Hematopoietic multipotent progenitor cell treated with erythropoietin and hydrocortisone succinate and interleukin-3 and kit ligand, for 4 days (in vitro differentiated cells): ENCODE measurements at places on chromosomes 3 and 15.

DNA sequence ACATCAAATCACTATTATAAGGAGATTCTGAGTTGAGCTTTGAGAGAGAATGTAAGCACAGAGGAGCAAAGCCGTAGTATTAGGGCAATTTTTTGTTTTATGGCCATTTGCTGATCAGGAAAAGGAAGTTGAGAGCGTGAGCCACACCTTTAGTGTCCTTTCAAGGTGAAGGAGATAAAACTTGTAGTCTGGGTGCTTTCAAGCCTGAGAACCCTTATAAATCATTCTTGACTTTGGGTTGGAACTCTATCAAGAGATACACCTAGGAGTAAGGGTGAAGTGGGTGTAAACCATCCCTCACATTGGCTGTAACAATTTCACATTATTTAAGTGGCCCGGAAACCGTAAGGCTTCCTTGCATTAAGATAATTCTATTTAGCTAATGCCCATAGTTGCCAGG lies 122.2 kb downstream of the ATG7 start:
- DNase-seq = no peak

- peak; percentile 57 for DNase-seq
Measured at GRCh38 chr3:32414522-32415202, 23.0 kb downstream of the CMTM7 start.

GRCh38 chr3:181738551-181738950 lies 26.8 kb downstream of the SOX2 start:
- no peak for DNase-seq

- no peak for DNase-seq
Measured at GRCh38 chr3:124841517-124841916, 45.6 kb downstream of the ITGB5 start.

- no peak for DNase-seq
Measured at GRCh38 chr3:115980709-115981108, 357.4 kb downstream of the GAP43 start.

DNA sequence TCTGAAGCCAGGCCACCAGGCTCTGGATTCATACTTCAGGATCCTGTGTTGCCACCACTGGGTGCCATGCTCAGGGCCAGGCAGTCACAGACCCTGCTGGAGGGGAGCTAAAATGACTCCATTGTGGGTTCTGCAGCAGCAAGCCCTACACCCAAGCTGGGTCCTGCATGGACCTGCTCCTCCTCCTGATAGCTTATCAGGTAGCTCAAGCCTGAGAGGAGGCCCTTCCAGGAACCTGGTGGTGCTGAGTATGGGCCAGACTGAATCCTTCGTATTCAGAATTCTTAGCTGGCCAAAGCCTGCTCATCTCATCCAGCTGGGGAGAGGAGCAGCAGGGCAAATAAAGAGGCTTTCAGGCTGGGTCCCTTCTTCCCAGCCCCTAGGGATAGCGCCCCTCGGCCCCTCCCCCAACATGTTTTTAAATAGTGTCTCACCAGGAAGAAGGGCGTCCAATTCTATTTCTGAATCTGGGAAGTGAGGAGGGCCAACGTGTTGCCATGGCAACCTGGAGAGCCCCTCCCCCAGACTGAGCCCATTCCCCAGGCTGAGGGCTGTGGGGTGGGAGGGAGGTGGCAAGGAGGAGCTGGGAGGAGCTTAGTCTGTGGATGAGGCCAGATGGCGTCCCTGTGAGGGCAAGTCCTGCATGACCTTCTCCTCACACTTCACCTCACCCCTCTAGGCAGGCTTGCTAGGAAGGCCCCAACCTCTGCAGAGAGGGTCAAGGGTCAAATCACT lies 11.0 kb upstream of the CAMKV start:
- peak; percentile 60 for DNase-seq

DNA sequence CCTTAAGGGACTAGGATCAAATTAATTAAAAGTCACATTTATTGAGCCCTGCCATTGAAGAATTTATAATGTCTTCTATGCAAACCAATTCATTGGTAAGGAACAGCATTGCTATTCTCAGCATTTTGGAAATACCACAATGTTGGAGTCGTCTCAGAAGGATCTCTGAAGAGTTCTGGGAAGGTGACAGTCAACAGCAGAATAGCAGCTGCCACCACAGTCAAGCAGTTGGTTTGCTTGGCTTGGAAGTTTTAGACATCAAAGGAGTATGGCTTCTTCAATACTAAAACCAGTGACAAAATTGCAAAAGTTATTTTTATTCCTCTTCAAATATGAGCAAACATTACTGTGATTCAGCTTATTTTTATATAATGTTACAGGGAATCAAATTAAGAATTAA lies 167.9 kb downstream of the CNTN4 start:
- no peak for DNase-seq

- DNase-seq = no peak
Measured at GRCh38 chr15:39767921-39768320, 14.7 kb downstream of the FSIP1 start.

DNA sequence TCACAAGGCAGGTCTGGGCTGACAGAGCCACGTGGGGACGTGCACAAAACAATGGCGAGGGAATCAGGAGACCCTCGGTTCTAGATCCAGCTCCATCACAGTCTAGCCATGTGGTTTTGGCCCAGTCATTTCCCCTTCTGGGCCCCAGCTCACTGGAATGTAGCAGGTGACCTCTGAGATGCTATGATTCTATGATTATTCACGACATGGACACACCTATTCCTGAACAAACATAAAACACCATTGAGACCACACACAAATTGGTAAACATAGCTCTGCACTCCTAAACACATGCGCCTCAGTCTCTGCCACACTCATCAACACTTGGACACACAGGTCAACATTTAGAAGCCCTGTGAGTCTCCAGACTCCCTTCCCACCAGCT lies 9.0 kb downstream of the IGDCC4 start:
- no peak for DNase-seq

DNA sequence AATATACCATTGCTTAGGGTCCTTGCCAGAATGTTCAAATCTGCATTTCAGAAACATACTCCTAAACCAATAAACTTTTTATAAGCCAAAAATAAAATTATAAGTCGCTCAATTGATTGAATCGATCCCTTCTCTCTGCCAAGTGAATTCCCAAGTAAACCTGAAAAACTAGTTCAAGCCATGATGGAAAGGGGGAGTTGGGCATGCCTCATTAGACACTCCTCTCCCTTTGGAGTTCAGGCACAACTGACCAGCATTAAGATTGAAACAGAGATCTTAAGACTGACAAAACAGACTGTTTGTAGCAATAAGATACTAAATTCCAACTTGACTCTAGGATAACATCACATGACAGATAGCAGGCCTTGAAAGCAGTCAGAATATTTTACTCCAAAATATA lies 113.7 kb upstream of the RASGRP1 start:
- DNase-seq = no peak

GRCh38 chr3:101816215-101817149 lies 32.8 kb upstream of the NFKBIZ start:
- no peak for DNase-seq

GRCh38 chr15:32669896-32670611 lies 28.5 kb downstream of the SCG5 start:
- DNase-seq = peak; percentile 18
